Mesenteric fat pad (tissue), 1 donor: ENCODE measurements at places on chromosomes 3 and 15. TPM values are rescaled to one million over a fixed set of nuclear protein-coding genes. Genes with fewer than 3 reads are reported as not detected.

- no peak for DNase-seq
Measured at GRCh38 chr15:74399100-74399499, 31.7 kb upstream of the CYP11A1 start.

DNA sequence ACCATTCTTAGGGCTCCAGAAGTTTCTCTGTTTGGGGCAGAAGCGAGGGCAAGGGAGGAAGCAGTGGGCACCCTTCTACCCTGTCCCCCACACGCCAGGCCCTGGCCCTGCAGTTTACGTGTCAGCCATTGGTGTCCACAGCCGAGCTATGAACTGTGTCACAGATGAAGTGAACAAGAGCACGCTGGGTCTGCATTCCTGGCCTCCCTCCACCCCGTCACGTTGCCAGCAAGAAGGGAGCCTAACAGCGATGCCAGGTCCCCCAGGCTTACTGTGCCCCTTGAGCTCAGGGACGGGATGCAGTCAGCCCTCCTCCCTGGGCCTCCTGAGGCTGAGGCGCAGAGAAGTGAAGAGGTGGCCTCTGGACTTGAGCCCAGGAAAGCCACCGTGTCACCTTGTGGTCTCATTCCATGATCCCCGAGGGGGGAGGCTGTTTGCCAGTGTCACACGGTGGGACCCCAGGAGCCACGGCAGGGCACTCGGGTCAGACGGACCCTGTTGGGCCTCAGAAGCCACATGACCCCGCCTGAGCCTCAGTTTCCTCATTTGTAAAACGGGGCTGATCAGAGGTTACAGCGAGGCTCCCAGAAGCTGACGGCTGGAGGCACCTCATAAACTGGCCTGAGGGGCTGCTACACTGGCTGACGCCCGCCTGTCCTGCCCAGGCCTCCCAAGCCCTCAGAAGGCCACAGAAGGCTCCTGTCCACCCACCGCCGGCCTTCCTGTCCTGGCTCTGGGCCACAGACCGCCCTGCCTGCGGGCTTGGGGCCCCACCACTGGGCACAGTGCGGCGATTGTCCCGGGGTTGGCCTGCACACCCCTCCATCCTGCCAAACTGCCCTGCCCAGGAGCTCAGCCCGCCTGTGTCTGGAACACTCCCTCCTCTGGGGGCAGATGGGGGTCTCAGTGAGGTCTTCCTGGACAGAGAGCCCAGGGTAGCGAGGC, 18.6 kb downstream of the IQSEC1 start:
- no peak for DNase-seq

GRCh38 chr3:30752970-30753369, 141.5 kb downstream of the GADL1 start:
- no peak for DNase-seq

- no peak for DNase-seq
Measured at GRCh38 chr3:62755285-62755684, 119.9 kb downstream of the CADPS start.

DNA sequence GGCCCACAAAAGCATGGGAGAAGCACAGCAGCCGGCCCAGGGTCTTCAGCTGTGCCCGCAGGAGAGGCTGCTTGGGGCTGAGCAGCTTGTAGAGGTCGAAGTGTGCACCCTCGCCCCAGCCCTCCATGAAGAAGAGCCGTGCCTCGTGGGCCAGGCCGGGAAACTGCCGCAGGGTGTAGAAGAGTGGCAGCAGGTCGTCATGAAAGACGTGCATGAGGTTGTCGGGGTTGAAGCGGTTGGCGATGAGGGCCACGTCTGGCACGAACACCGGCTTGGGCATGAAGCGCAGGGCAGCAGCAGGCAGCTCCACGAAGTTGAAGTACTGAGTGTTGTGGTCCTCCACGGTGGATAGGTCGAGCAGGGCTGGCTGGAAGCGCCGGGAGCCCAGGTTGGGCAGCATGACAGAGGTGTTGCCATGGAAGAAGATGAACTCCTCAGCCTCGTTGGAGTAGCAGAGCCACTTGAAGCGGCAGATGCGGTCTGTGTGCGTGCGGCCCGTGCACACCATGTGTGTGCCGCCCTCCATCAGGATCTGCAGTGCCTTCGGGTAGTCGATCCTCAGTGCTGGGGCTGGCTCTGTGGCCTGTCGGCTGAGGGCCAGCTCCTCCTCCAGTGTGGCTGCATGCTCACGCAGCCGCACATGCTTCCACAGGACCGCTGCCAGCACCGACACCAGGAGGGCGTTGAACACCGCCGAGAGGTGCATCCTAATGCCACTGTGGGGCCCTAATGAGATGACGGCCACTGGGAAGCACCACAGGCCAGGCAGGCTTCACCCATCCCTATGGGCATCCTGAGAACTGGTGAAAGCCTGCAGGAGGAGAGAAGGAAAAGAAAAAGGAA, 24.9 kb downstream of the POMGNT2 start:
- no peak for DNase-seq

GRCh38 chr15:67768313-67768977, 56.9 kb upstream of the SKOR1 start:
- no peak for DNase-seq

GRCh38 chr15:36965570-36966342, 134.6 kb downstream of the MEIS2 start:
- no peak for DNase-seq

DNA sequence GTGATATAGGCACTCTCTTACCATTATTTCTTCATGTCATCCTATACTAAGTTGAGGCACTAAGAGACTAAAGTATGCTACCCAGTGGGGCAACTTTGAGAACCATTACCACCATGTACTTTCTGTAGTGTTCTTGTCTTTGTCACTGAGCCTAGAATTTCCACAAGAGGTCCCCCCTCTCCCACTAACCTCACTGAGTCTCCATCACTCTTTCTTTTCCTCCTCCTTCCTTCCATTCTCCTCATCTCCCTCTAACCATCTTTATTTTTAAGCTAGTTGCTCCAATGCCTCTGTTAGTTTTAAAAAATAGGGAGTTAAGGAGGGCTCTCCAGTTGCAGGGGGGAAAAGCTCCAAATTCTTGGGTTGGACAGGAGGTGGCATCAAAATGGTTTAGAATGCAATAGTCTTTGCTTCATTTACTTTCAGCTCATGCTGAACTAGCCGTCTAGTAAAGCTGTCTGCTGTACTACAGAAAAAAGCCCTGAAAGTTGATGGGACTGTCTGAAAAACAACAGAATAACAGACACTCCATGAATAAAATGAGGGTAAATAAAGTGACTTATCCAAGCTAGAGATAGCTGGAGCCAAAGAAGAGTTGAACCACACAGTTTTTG, 85.1 kb upstream of the MYRIP start:
- DNase-seq = no peak

- DNase-seq = no peak
Measured at GRCh38 chr15:49877117-49877872, 241.7 kb downstream of the ATP8B4 start.

DNA sequence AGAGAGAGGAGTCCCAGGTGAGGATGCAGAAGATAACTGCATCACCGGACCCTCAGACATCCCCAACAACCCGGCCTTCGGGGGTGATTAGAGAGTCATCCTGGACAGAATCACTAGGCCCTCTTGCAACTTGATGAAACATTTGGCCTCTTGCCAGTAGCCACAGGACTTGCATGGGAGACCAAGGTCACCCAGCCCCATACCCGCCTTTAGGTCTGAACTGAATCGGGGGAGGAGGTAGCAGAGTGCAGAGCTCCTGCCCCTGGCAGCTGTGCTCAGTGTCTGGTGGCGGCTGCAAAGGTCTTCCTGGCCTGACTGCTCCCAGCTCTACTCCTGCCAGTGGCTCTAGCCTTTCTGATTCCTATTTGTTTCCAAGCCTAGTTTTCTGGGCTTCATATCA, 12.4 kb downstream of the PIF1 start:
- DNase-seq = no peak

DNA sequence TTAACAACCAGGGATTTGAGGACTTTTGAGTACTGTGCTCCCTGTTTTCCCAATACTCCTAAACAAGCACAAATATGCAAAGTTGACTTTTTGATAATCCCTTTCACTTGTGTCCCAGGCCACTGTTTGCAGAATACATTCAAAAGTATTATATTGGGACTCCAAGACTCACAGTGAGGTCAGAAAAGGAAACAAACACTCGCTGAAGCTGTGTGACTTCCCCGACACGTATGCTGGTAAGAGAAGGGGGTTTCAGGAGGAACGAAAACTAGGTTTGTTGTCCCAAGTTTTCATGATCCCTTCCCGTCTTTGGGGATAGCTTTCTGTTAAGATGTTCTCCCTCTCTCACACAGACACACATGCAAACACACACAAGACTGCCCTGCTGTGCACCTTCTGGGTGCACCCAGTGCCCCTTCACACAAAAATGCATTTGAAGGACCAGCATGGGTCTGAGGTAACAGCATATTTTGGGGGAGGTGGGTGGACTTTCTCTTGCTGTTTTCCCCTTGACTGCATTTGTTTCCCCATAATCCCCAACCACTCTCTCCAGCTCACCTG, 225.2 kb upstream of the PRICKLE2 start:
- no peak for DNase-seq

GRCh38 chr3:46734773-46735172, 17.1 kb upstream of the PRSS50 start:
- DNase-seq = peak; percentile 51

- DNase-seq = no peak
Measured at GRCh38 chr3:110077093-110077492, 739.7 kb upstream of the DPPA4 start.

DNA sequence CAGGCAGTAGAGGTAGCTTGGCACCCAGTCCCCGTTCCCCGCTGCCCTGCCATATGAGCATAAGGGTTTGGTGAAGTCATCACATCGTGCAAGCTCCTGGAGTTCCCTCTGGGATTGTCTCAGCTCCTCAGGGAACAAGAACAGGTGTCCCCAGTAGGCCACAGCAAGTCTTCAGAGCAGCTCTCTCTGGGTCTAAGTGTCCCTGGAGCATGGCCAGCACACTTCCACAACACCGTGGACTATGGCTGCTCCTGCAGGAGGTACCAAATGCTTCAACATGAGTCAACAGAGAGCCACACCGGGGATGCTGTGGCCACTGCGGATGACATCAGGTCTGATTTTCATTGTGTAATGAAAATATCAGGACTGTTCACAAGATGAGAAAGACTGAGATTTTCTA, 23.1 kb downstream of the ABHD6 start:
- DNase-seq = no peak

DNA sequence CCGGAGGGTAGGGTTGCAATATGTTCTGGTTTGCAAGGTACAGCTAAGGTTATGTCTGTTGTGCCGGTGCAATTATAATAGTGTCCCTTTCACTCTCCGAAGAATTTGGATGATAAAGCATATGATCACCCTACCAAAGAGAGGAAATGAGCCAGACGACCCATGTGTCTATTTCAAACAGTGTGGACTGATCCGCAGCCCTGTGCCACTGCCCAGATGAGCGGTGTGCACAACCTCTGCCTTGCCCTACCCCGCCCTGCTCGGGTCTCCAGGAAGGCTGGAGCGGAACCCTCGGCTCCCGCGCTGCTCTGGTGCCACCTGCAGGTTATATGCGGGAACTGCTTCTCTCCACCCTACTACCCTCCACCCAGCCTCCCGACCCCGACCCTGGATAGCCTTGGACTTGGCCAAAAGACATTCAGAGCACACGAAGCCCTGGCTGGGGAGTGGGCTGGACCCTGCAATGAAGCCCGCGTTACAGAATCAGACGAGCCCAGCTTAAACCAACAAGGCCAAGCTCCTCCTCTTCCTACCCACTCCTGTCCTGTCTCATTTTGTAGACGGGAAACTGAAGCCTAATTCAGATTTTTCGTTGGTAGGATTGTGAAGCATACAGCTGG, 68.4 kb upstream of the CHRNB4 start:
- peak; percentile 94 for DNase-seq

DNA sequence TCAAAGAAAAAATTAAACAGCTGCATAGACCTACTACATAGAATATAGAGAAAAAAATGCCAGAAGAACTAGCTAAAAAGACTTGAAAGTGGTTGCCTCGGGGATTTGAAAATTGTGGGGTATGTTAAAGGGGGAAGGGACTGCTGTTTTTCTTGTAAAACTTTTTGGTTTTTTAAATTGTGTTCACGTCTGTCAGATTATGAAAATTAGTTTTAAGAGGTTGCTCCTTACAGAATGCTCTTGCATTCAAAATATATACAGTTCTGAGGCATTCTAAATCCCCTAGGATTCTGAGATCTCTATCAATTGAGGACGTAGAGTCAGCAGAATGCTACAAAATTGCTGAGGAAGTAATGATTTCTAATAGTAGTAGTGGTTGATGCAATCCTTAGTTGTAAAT, 28.6 kb downstream of the PIAS1 start:
- no peak for DNase-seq

- no peak for DNase-seq
Measured at GRCh38 chr3:308597-309321, 112.2 kb downstream of the CHL1 start.

- no peak for DNase-seq
Measured at GRCh38 chr3:65597952-65598413, 440.7 kb downstream of the MAGI1 start.

GRCh38 chr3:168336276-168336675, 240.6 kb upstream of the GOLIM4 start:
- no peak for DNase-seq

DNA sequence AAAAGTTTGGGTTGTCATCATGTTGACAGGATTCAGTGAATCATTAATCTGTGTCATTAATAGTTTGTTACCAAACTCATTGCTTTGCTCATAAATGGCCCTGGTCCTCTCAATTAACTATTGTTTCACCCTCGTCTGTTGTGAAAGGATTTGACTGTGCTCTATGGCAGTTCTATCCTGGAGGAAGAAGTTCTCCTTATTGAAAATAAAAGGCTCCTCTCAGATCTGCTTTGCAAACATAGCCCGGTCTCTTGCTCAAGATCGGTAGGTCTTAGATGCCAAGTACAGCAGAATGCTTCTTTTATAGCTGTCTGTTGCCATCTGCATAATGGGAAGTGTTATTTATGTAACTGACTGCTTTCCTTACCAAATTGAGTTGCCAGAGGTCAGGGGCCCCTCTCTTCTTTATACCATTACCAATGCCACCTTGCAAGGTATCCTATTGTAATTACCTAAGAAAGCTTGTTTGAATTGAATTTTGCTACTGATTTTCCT, 146.5 kb downstream of the EBLN2 start:
- DNase-seq = no peak

- no peak for DNase-seq
Measured at GRCh38 chr3:297585-297984, 101.0 kb downstream of the CHL1 start.

- DNase-seq = no peak
Measured at GRCh38 chr15:91465086-91465485, 365.0 kb downstream of the SV2B start.

- DNase-seq = no peak
Measured at GRCh38 chr3:96931119-96931862, 116.9 kb downstream of the EPHA6 start.

- DNase-seq = no peak
Measured at GRCh38 chr15:95840004-95840403, 490.5 kb upstream of the NR2F2 start.

GRCh38 chr3:163957072-163957471, 1121.2 kb downstream of the SI start:
- DNase-seq = no peak

- DNase-seq = no peak
Measured at GRCh38 chr3:156720826-156721225, 46.4 kb downstream of the TIPARP start.

C3orf20 gene
- 0.16 TPM for total RNA-seq

GNAT1 gene
- not detected for total RNA-seq

MAP6D1 gene
- 0.48 TPM for total RNA-seq

SLC22A13 gene
- total RNA-seq = 1.00 TPM

TBL1XR1 gene
- 142 TPM for total RNA-seq
